IPS DF 6.9 (cell line): ENCODE measurements at places on chromosomes 7 and 10.

DNA sequence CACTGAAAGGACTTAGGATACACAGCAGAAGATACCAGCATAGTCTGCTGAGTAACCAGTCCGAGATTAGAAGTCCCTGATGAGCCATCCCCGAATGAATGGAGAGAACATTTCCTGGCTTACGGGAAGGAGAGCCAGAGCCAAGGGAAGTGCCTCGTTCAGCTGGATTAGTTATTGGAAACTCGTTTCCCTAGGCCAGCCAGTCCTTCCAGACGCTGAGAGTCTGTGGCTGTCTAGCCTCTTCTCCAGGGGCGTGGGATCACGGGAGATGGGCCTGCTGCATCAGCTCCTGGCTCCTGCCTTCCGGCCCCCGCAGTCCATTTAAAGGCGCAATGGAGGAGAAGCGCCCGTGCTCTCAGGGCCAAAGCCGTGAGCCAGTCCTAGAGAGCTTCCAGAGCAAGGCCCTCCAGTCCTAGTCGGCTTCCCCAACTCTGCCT is 712.8 kb downstream of the PARD3 start:
- no peak overlapping the region for H3K4me3 ChIP-seq
- 0 out of 2 replicates have a peak, but pooled peaks cover 2% of the 10 kb centered on the region for H3K4me1 ChIP-seq
- no peak for DNase-seq

DNA sequence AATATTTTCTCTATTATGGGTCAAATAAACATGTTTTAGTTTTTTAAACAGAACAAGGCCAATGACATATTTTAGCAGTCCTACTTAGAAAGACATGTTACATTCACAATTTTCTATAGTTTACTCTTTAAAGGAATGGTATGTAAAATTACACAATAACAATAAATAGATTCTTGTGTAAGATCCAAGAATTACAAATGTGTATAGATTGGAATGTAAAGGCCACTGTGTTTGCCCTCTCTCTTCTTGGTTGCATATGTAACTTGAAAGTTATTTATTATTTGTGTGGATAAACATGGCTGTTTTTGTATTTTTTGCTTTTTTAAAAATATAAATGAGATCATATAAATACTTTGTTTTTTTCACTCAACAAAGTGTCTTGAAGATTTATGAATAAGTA is 979.3 kb upstream of the CELF2 start:
- no peak overlapping the region for H3K27ac ChIP-seq
- no peaks in the 10 kb centered on the region for H3K27me3 ChIP-seq
- H3K4me1 ChIP-seq: no peaks in the 10 kb centered on the region
- DNase-seq: no peak
- H3K4me3 ChIP-seq: no peak overlapping the region
- H3K36me3 ChIP-seq: no peaks in the 10 kb centered on the region

GRCh38 chr10:59670269-59670668 is 39.4 kb downstream of the SLC16A9 start:
- no peak overlapping the region for H3K27ac ChIP-seq
- no peaks in the 10 kb centered on the region for H3K27me3 ChIP-seq
- H3K4me1 ChIP-seq: no peaks in the 10 kb centered on the region
- H3K36me3 ChIP-seq: no peaks in the 10 kb centered on the region
- DNase-seq: no peak

DNA sequence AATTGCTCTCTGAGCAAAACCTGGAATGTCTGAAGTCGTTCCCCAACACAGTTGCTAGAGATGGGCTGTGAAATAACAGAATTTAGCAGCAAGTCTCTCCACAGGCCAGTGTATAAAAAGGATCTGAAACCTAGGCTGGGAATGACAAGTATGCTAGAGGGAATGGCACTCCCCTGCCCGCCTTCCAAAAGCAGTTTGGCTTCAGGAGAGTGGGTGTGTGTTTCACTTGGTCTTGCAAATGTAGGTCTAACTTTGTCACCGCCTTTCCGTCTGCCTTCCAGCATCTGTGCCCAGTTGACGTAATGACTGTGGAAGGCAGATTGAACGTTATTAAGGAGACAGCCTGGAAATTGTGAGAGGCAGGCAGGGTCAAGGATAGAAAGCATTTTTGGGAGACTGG is 18.0 kb upstream of the MTURN start:
- no peaks in the 10 kb centered on the region for H3K4me1 ChIP-seq
- H3K27me3 ChIP-seq: no peaks in the 10 kb centered on the region
- H3K36me3 ChIP-seq: no peaks in the 10 kb centered on the region
- DNase-seq: no peak

DNA sequence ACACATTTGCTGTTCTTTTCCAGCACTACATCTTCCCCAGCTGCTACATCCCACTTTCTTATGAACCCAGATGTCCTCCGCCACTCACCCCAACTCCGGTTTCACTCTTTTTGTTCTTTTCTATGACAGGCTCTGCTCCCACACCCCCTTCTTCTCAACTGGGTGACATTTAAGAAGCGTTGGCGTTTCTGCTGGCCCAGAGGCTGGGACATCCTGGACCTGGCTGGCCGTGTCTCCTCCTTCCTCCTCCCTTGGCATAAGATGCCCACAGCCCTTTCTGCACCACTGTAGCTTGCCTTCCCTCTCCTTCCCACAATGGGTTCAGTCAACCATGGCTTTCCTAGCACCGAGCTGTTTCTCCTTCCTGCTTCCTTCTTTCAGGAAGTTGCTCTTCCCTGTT is 9.4 kb upstream of the CALML5 start:
- H3K27me3 ChIP-seq: no peaks in the 10 kb centered on the region
- H3K4me1 ChIP-seq: no peaks in the 10 kb centered on the region
- no peak overlapping the region for H3K27ac ChIP-seq
- no peak overlapping the region for H3K4me3 ChIP-seq
- DNase-seq: no peak
- no peaks in the 10 kb centered on the region for H3K36me3 ChIP-seq

- H3K27me3 ChIP-seq: no peaks in the 10 kb centered on the region
- H3K27ac ChIP-seq: no peak overlapping the region
- H3K4me1 ChIP-seq: no peaks in the 10 kb centered on the region
- no peak for DNase-seq
Observed at GRCh38 chr7:157444843-157445135, 108.0 kb downstream of the DNAJB6 start.

DNA sequence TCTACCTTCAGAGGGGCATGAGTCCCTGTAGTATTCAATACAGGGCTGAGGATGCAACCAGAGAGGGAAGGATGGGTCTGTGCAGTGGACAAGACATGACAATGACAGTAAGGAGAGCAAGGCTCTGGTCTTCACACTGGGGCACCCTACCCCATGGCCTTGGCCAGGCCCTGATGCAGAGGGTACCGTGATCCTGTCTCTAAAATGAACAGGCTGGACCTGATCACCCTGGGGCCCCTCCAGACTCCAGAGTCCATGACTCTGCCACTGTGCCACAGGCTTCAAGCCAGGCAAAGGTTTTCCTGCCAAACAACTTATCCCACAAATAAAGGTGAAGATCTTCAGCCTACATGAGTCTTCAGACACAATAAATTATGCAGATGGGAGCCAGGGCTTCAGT is 4.9 kb downstream of the MAT1A start:
- H3K27ac ChIP-seq: no peak overlapping the region
- H3K27me3 ChIP-seq: no peaks in the 10 kb centered on the region
- no peak overlapping the region for H3K4me3 ChIP-seq
- DNase-seq: no peak
- no peaks in the 10 kb centered on the region for H3K36me3 ChIP-seq

DNA sequence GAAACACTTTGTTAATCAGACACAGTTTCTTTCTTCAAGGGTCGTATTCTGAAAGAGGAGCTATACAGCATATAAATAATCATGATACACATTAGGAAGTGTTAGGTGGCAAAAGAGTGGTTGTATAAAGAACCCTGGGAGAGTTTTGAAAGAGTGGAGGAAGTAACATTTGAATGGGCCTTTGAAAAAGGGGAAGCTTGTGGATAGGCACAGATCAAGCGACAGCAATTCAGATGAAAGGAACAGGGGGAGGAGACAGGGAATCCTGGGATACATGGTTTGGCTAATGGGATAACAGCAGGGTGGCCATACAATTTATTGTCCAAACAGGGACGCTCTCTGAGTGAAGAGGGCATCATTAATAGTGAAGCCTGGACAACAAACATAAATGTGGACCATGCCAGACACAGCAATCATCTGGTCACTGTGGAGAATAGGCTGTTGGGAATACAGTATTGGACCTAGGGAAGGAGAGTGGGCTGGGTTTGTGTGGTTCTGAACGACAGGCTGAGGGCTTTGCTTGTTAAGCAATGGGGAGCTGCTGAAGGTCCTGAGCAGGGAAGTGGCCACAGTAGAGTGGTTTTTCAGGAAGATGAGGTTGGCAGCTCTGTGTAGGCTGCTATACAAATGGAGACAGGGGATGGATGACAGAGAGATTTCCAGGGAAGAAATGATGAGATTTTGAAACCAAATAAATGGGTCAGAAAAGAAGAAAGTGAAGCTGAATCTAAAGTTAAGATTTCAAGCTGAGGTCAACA is 75.9 kb downstream of the ICA1 start:
- H3K4me3 ChIP-seq: no peak overlapping the region
- no peaks in the 10 kb centered on the region for H3K27me3 ChIP-seq
- H3K4me1 ChIP-seq: peaks cover 2% of the 10 kb centered on the region
- no peaks in the 10 kb centered on the region for H3K36me3 ChIP-seq
- DNase-seq: no peak
